ENCODE measurements at places on chromosomes 12 and 14. TPM values are rescaled to one million over a fixed set of nuclear protein-coding genes. Genes with fewer than 3 reads are reported as not detected.

The TAMALIN gene
- not detected for total RNA-seq

The CD69 gene
- total RNA-seq: not detected

The ESPL1 gene
- total RNA-seq: 1.1 TPM

The THTPA gene
- total RNA-seq: 8.1 TPM

The CYP46A1 gene
- total RNA-seq: not detected

The UBR7 gene
- total RNA-seq: 24.5 TPM

The CFAP54 gene
- under 0.01 TPM for total RNA-seq

The KLRC4 gene
- total RNA-seq: not detected

The RAB15 gene
- 0.28 TPM for total RNA-seq

The GPRC5D gene
- total RNA-seq: not detected

The CMTM5 gene
- total RNA-seq: not detected

The SMIM41 gene
- total RNA-seq: not detected

The TMTC2 gene
- 22.6 TPM for total RNA-seq

The NPFF gene
- not detected for total RNA-seq

The SALL2 gene
- under 0.01 TPM for total RNA-seq

The MYF5 gene
- not detected for total RNA-seq

The WSCD2 gene
- total RNA-seq: not detected

The ACSM4 gene
- total RNA-seq: not detected

The IL26 gene
- not detected for total RNA-seq

The P2RX7 gene
- under 0.01 TPM for total RNA-seq

The SLC5A8 gene
- not detected for total RNA-seq

The RNASE12 gene
- not detected for total RNA-seq

The TCL1B gene
- not detected for total RNA-seq

The CCDC175 gene
- total RNA-seq: not detected

The PRDM4 gene
- total RNA-seq: 42.6 TPM

Data from nasal cavity respiratory epithelium epithelial cell of viscerocranial mucosa (primary cell).